ENCODE measurements at places on chromosomes 11 and 22.

DNA sequence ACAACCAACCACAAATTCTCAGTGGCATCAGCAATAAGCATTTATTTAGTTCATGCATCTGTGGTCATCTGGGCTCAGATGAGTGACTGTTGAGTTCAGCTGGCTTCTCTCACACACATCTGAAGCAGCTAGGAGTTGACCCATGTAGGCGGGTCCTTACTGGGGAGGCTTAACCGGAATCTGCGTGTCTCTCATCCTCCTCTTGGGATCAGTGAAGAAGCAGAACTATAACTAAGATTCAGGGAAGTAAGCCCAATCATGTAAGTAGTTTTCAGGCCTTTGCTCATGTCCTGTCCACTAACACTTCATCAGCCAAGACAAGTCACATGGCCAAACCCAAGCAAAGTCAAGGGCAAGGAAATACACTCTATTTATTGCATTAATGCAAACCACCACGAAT lies 236.2 kb downstream of the C11orf87 start:
- no peak for DNase-seq

- peak; percentile 17 for DNase-seq
Observed at GRCh38 chr22:46250783-46251125, 661 bp upstream of the CDPF1 start.

DNA sequence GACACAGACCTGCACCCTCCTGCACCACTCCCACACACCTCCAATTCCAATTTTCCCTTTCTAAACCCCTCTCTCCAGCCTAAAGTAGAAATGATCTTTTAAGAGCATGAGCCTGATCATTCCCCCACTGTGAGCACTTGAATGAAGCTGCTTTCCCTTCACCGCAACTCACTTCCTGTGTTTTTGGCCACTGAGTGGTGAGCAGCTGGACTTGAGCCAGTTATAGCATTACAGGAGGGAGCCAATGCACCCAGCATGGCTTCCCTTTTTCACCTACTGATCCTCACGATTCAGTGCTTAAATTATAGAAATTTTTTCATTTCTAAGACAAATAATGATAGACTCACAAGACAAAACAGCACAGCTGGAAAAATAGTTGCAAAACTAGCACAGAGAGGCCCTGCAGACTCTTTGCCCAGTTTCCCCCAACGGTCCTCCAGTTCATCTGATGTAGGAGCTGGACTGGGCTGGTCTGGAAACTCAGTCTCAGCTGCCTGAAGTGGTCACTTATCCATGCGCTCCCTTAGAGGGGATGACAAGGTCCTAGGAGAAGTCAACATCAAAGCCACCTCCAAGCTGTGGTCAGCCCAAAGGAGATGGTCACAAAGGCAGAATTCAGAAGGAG lies 9.7 kb upstream of the APOL4 start:
- no peak for DNase-seq

- DNase-seq = no peak
Observed at GRCh38 chr11:92410526-92410925, 185.9 kb downstream of the FAT3 start.

GRCh38 chr22:29717789-29718188 lies 2.0 kb upstream of the CABP7 start:
- no peak for DNase-seq

DNA sequence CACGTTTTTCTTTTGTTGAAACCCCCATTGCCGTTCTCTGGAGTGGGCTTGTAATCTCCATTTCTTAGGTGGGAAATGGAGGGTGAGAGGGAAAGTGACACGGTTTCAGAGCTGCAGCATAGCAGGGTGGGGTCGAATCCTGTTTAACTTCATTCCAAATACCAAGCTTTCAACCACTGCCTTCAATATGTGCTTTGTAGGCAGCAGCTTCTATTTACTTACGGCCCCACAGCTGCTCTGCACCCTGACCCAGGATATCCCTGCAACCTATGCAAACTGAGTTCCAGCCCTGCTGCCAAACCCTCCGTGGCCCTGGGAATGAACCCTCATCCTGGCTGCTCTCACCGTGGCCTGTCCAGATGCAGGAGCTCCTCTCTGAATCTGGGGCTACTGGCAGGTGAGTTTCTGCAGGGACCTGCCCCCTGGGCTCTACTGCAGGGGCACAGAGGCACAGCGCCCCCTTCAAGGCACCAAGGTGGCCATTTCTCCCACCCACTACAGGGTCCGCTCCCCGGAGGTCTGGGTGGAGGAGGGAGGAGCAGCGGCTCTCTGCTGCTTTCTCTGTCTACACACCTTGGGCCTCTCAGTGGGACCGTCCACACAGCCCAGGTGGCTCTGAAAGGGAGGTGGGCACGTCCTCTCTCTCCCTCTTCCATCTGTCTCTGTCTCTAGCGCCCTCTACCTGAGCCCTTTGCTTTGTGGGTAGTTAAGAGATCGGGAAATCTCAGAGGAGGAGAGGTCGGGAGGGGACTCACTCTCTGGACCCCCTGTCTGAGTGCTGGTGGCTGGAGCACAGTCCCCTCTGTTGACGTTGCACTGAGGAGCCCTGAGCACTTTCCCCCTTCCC lies 279.1 kb downstream of the BRD1 start:
- peak; percentile 69 for DNase-seq

- DNase-seq = no peak
Observed at GRCh38 chr11:31967404-31968130, 123.3 kb upstream of the RCN1 start.

DNA sequence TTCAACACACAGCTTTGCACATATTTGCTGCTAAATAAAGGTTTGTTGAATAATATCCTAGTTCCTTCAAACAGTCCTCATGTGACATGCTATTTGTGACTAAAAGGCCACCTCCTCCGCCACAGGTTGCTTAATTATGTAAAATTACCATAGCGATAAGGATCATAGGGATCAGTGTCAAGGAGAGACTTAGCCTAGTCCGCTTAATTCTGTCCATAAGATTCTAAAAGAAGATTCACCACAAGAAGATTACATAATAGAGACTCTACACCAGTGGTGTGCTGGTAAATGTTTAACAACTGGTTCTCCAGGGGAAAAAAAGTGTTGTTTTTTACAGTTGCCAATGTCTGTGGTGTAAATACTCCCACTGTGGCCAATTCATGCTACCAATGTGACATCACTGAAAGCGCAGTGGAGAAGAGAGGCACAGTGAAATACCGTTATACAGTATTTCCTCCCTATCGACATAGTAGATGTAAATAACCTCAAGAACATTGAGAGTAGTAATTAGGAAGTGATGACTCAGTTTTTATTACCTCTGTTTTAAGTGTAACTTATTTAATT lies 4.2 kb upstream of the CHRDL2 start:
- no peak for DNase-seq

- DNase-seq = peak; percentile 91
Observed at GRCh38 chr11:2097356-2097997, 41.7 kb downstream of the IGF2 start.

GRCh38 chr22:23512721-23513120 lies 67.4 kb downstream of the IGLL1 start:
- no peak for DNase-seq

DNA sequence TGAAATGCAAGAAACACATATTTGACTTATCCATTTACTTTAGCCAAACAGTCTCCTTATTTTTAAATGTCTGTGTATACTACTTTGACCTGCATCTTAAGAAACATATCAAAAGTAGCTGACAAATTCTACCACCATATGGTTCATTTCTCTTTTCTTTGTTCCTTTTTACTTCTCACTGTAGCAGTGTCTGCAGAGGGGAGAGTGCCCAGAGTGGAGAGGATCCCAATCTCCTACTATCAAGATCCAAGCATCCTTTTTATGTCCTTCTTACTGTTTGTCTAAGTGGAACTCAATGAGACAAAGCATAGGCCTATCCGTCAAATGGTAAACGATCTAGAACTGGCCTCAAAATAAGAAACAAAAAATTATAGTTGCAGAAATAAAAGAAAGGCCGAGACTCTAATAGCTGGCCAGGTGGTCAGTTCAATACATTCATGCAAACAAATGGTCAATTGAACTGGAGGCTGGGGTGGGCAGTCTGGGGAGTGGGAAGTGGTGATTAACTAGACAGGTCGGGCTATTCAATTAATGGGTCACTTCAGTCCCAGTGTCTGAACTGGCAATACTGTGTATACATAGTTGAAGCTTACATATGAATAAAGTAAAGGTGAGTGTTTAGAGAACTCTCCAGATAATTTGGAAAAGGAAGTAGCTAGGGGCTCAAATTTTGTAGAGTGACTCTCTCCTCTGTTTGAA lies 149.1 kb downstream of the MAML2 start:
- DNase-seq = no peak

GRCh38 chr22:31089160-31090100 lies 8.3 kb downstream of the SMTN start:
- peak; percentile 27 for DNase-seq

GRCh38 chr11:14275076-14275475 lies 83.9 kb downstream of the RRAS2 start:
- DNase-seq = no peak

GRCh38 chr11:63847363-63847762 lies 8.5 kb downstream of the MARK2 start:
- DNase-seq = peak; percentile 89

DNA sequence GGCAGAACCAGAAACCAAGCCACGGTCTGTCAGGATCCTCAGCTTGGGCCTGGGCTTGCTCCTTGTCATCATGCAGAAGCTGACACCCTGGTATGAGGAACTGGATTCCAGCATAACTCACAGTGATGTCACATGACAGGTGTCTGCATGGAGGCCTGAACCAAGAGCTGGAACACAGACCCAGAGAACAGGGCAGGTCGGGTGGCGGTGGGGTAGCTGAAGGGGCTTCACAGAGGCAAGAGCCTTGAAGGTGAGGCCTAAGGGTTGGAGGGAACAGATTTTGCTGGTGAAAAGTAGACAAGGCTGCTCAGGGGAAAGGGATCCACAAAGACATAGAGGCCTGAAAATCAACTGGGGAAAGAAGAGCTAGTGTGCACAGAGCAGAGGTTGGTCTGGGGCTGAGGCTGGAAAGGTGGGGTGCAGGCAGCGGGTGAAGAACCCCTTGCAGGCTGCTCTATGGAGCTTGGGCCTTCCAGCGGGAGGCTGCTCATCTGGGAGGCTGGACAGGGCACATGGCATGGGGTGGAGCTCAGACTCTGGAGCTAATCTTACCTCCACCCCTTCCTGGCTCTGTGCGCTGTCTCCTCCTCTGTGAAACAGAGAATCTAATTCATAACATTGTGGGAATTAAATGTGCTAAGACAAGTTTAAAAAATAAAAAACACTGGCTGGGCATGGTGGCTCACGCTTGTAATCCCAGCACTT lies 18.4 kb upstream of the RPS3 start:
- peak; percentile 67 for DNase-seq

GRCh38 chr11:95577716-95578460 lies 211.7 kb downstream of the FAM76B start:
- DNase-seq = no peak

DNA sequence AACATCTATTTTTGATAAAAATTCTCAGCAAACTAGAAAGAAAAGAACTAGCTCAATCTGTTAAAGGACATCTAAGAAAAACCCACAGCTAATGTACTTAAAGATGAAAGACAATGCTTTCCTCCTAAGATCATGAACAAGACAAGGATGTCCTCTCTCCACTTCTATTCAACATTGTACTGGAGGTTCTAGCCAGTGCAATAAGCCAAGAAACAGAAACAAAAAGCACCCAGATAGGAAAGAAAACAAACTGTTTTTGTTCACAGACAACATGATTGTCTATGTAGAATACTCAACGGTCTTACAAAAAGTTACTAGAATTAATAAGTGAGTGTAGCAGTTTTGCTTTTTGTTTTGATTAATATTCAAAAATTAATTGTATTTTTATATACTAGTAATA lies 7.8 kb downstream of the CD3D start:
- no peak for DNase-seq

- DNase-seq = no peak
Observed at GRCh38 chr22:40421941-40422340, 51.5 kb downstream of the SGSM3 start.

- no peak for DNase-seq
Observed at GRCh38 chr11:108732395-108732794, 67.5 kb downstream of the DDX10 start.

GRCh38 chr22:26436903-26437515 lies 7.9 kb downstream of the ASPHD2 start:
- peak; percentile 50 for DNase-seq

- DNase-seq = no peak
Observed at GRCh38 chr11:134731213-134731961, 319.3 kb upstream of the B3GAT1 start.

- DNase-seq = peak; percentile 59
Observed at GRCh38 chr11:65613091-65613928, 711 bp downstream of the MAP3K11 start.

GRCh38 chr11:65297026-65297672 lies 17.5 kb upstream of the CDC42EP2 start:
- DNase-seq = no peak

DNA sequence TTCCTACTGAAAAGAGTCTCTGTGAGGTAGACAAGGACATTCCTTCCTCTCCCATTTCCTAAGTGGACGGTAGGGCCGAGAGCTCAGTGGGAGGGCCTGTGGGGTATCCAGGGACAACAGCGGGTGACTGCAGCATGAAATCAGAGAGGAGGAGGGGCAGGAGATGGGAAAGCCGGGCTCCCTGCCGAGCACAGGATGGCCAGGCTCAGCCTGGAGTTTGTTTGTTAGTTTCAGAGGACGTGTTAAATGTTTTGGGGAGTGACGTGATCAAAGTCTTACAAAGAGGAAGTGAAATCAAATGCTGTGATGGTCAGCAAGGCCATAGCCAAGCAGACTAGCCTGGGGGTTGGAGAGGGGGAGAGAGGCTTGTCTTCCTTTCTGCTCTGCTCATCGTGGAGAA lies 152.7 kb downstream of the ADAMTS15 start:
- no peak for DNase-seq

- DNase-seq = no peak
Observed at GRCh38 chr11:19597876-19598275, 114.8 kb upstream of the NAV2 start.

DNA sequence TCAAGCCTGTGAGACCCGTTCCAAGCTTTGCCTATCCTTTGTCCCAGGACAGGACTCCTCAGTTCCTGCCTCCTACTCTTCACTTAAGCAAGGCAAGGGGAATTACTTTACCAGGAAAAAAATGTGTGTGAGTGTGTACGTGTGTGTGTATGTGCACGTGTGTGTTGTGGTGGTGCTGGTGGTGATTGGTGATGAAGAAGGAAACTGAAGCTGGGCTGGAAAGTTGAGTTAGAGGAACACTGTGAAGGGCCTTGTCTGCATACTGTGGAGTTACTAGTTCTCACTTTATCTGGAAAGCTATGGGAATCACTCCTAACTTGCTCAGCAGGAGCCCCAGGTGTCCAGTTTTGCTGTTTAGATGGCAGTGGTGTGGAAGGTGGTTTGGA lies 378 bp downstream of the OR51D1 start:
- DNase-seq = no peak

DNA sequence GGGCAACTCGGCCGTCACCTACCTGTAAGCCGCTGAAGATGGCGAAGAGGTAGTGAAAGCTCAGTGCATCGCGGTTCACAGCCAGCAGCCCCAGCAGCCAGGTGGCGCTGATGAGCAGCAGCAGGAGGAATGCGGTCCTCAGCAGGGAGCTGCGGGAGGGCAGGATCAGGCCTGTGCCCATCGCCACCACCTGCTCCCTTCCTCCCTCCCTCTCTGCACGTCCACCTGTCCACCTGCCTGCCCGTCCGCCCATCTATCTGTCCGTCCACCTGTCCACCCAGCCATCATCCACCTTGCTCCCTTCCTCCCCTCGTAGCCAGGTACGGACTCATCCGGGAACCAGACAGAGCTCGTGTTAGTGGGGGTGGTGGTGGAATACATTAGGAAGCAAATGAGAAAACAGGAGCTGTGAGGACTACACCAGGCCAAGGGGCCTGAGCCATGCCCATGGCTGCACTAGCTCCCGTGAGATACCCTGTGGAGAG lies 32.2 kb downstream of the TRMU start:
- peak; percentile 82 for DNase-seq

GRCh38 chr11:111403051-111403726 lies 24.1 kb upstream of the POU2AF1 start:
- no peak for DNase-seq

GRCh38 chr11:71927820-71928736 lies at the start of gene XNDC1N:
Gene XNDC1N, minus strand, starts transcription at chr11:71928594. Its CDS starts 5,241 bp downstream, at chr11:71923353.
- peak; percentile 96 for DNase-seq

All from HT-29 (cell line).